ENCODE measurements at places on chromosomes 2 and 18.

DNA sequence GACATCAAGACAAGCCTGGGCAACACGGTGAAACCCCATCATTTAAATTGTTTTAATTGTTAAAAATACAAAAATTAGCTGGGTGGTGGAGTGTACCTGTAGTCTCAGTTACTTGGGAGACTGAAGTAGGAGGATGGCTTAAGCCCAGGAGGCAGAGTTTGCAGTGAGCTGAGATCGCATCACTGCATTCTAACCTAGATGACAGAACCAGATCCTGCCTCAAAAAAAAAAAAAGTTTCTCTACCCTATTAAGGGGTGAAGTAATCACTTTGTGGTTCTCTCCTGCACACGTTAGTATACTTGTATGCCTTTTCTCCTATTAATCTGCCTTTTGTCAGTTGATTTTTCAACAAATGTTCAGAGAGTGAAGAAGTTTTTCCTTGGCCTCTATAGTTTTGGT, 18.1 kb upstream of the PUM2 start:
- DNase-seq = no peak

- DNase-seq = no peak
Observed at GRCh38 chr18:36255072-36255698, 42.3 kb upstream of the FHOD3 start.

GRCh38 chr2:216216951-216217903, 108.1 kb downstream of the XRCC5 start:
- no peak for DNase-seq

- no peak for DNase-seq
Observed at GRCh38 chr18:35993013-35993412, 20.5 kb downstream of the RMP24 start.

DNA sequence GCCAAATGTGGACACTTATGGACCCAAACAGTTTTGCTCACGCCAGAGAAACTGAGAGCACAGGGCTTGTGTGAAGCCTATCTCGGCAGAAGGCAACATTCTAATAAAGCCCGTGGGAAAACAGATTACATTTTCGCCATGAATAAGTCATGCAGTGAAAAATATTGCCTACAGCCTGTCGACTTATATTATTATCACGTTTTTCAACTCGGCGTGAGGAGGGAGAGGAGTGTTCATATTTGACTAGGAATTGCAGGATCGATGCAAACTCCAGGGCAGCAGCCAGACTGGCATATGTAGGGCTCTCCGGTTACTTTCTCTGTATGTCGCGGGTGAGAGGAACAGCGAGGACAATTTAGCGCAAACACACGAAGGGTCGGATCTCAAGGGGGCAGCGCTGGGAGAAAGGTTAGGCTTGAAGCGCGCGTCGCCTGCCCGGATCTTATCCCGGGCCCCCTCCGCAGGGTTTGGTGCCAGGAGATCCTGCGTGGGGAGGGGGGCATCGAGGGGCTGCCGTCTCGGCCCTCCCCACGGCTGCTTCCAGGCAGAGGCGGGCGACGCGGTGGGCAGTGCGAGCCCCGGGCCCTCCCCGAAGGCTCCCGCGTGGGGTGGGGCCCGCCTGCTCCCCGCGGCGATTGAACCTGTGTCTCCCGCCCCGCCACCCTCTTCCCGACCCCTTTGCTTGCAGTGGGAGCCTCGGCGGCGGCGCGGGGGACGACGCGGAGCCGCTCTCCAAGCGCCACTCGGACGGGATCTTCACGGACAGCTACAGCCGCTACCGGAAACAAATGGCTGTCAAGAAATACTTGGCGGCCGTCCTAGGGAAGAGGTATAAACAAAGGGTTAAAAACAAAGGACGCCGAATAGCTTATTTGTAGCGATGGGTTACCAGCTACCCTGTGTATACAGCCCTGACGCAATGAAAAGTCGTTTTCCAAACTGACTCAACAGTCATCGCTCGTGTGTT, 4.4 kb downstream of the ADCYAP1 start:
- DNase-seq = no peak
